Body of pancreas (tissue), 4 donors: ENCODE measurements at places on chromosomes 5 and 9.
A peak's percentile ranks its signal among the peaks of the same experiment; 100 is the strongest.

DNA sequence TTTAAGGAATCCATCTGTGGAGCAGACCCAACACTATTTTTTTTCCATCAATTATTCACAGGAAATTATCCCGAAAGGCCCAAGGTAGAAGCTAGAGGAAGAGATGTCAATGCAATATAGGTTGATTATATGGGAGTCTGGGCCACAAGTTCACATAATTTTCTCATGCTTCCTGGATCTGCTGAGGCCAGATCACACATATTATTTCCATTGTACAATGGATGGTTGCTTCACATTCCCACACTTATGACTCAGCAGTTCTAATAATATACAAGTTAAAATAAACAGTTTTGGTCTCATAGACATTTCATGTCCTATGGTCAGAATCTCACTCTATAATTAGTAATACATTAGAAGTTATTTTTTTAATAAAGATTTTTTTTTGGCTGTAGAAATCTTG is 66.0 kb upstream of the PTPRD start:
- no peak for DNase-seq

- peak; percentile 66 for DNase-seq
These were observed 218.6 kb upstream of the RASEF start for GRCh38 chr9:83281306-83282255.

GRCh38 chr5:38871058-38871605 is 25.3 kb downstream of the OSMR start:
- DNase-seq = no peak

DNA sequence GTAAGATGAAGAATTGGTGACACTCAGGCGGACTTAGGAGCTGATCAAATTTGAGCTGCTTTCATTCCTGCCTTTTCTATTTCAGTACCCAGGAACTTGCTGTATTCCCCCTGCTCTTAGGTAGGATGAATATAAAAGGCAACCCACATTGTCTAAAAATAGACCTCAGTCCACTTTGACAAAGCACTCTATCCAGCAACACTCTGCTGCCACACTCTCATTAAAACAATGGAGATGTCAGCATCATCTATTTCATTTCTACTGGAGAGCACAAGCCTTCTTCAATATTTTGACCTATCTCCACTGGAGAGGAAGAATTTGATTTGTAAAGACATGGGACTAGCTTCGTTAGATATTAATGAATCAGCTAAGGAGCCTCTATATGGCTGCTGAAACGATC is 468.4 kb downstream of the PTPRD start:
- DNase-seq = no peak

DNA sequence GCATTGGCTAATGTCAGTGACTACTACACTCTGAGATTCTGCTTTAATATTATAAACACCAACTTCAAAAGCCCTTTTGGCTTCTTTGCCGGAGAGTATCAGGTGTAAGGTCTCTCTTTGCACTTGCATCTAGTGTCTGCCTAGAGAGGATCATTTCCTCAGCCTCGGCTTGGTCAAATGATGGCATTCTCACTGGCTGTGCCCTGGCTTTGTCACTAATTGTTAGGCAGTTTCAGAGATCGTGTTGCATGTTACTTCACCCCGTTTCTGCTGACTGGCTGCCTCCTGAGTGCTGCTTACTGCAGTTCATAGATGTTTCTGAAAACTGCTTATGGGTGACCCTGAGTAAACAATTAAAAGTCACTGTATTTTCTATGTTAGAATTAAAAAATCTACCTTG is 48.8 kb downstream of the SLC1A3 start:
- DNase-seq = no peak

GRCh38 chr5:142724821-142725220 is 38.9 kb upstream of the FGF1 start:
- no peak for DNase-seq

DNA sequence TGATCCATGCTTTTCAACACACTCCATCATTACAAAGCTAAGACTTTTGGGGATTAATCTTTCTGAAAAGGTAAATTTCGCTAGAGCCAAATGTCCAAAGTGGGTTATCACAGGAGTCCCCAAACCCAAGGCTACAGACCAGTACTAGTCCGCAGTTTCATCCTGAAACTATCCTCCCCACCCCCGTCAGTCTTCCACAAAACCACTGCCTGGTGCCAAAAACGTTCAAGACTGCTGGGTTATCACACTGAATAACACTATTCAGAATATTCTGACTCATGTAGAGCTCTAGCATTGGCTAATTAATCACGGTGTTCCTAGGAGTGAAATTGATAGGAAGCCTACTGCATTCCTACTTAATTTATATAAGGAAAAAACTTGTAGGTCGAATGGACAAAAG is 24.7 kb downstream of the ERP44 start:
- DNase-seq = no peak
